ENCODE measurements at places on chromosomes 6 and 20.

DNA sequence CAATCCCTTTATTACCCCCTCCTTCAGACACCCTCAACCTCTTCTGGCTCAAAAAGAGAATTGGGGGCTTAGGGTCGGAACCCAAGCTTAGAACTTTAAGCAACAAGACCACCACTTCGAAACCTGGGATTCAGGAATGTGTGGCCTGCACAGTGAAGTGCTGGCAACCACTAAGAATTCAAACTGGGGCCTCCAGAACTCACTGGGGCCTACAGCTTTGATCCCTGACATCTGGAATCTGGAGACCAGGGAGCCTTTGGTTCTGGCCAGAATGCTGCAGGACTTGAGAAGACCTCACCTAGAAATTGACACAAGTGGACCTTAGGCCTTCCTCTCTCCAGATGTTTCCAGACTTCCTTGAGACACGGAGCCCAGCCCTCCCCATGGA lies 2.2 kb downstream of the TNF start:
- no peak for DNase-seq

GRCh38 chr6:46501136-46502089 lies 10.2 kb upstream of the RCAN2 start:
- no peak for DNase-seq

GRCh38 chr20:42007251-42007650 lies 389.1 kb upstream of the CHD6 start:
- no peak for DNase-seq

GRCh38 chr20:44969300-44969894 lies 3.1 kb downstream of the STK4 start:
- DNase-seq = no peak

DNA sequence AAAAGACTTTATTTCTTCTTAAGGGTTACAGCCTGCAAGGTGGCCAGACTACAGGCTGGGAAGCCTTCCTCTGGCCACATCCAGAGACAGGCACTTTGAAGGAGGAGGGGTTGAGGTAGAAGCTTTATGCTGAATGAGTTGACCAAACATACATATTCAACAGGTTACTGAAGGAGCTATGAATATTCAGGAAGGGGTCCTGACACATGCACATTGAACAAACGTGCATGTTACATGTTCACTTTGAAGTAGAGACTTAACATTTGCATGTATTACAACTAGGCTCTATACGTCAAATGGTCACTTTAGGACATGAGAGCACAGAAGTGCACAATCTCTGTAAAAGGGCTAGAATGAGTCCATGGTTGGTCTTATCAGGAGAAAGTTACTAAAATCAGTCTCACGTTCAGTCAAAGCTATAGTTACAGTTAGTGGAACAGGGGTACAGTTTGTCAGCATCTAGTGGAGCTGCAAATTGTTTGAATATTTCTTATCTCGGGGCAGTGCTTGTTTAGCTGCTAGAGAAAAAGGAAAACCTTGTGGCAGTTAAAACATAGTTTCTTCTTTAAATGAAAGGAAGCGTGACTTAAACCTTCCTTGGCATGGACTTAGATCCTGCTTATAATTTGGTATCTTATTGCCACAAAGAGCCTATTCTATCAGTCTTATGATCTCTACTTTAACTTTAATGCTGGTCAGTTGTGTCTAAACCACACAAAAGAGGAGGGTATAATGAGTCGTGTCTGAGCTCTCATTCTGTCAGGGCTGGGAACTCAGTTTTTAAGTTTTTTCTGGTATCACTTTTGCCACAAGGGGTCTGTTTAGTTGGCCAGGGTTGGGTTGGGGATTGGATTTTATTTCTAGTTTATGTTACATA lies 4.6 kb upstream of the ZSCAN9 start:
- DNase-seq = no peak

GRCh38 chr20:8301655-8302054 lies 169.6 kb downstream of the PLCB1 start:
- DNase-seq = no peak

- DNase-seq = no peak
Observed at GRCh38 chr6:157670466-157671186, 152.4 kb upstream of the SNX9 start.

DNA sequence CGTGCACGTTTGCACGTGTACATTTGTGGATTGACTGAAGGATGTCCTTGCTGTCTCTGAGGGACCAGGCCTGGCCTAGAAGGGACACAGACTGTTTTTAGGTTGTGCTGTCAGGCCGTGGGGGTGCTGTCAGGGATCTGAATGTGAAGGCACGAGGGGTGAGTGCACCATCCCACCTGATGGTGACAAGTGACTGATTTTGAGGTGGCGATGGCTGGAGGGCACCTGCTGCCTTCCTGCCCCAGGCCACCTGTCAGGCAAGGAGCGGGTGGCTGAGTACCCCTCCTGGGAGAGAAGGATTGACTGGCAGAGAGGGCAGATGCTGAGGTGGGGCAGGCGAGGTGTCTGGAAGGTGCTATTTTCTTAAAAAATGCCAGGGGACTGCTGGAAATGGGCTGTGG lies 1.2 kb downstream of the RAB44 start:
- DNase-seq = no peak

- DNase-seq = no peak
Observed at GRCh38 chr6:134447883-134448387, 130.0 kb upstream of the SGK1 start.

- no peak for DNase-seq
Observed at GRCh38 chr6:126842769-126843168, 275.7 kb upstream of the RSPO3 start.

- no peak for DNase-seq
Observed at GRCh38 chr6:151160929-151161757, 78.6 kb upstream of the AKAP12 start.

DNA sequence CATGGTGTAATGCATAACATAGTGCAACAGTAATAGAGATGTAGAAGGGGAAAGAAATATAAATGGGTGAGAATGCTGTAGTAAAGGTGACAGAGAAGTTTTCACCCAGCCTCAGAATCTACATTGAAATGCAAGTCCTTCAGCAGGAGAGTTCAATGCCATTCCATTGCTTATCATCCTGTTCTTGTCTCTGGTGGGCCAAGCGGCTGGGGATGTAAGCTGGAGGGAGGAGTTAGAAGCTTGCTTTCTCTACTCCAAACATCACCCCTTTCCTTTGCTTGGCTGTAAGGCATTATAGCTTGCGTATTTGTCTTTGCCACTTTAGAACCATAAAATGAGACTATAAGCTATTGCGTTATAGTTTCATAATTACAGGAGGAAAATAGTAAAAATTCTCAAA lies 2.2 kb upstream of the FUT9 start:
- no peak for DNase-seq

GRCh38 chr6:140697585-140697984 lies 1323.1 kb upstream of the CITED2 start:
- DNase-seq = no peak

GRCh38 chr20:44131704-44132103 lies 55.3 kb downstream of the JPH2 start:
- DNase-seq = no peak

DNA sequence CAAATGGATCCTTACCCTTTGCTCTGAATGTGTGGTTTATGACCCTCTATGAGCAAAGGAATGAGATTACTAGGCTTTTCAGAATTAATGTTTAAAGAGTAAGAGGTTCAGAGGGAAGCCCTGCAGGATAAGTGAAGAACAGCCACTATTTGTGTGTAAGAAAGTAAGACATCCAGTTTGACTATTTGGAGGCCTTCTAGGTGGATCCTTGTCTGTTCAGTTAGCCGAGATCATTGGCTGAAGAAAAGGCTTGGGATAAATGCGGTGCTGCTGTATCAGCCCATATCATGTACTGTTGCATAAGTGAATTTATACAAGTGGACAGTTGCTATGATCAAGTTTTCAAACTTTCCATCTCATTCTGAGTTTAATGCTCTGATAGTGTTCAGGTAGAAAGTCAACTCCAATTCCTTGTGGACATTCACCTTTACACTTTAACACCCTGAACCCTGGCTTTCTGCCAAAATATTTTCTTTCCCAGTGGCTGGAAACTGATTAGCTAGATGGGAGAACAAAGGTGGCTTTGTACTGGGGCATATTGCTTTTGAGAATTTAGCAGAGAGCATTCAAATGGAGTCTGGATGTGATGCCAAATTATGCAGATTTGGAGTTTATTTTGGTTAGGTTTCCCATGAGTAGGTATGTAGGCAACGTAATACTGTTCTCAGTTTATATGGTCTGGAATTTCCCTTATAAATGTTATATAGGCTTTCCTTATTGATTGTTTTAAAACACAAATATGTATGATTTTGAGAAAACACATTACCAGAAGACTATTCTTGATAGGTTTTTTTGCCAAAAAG lies 15.0 kb downstream of the PARD6B start:
- DNase-seq = no peak

GRCh38 chr6:151320140-151320539 lies 71.2 kb downstream of the ZBTB2 start:
- DNase-seq = no peak

GRCh38 chr6:121934451-121934850 lies 465.0 kb upstream of the HSF2 start:
- DNase-seq = no peak

GRCh38 chr6:54920628-54921027 lies 74.1 kb downstream of the FAM83B start:
- DNase-seq = no peak

DNA sequence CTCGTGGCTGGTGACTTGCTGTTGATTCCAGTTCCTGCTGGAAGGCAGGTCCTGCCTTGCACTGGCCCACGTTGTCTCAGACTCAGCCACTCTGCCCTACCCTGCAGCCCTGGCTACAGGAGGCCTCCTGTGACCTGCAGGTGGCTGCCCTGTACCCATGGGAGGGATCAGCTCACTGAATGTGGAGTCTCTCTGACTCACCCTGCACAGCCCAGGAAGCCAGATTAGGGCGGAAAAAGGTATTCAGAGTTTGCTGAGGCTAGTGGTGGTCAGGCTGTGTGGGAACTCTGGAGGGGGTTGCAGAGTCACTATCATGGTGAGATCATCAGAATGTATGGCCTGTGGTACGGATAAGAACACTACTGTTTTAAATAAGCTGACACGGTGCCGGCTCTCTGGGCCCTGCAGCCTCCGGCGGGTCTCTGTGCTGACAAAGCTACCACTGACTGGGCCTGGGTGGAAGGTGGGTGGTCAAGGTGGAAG lies 24.7 kb upstream of the PYGB start:
- no peak for DNase-seq

- no peak for DNase-seq
Observed at GRCh38 chr20:12044969-12045368, 127.3 kb downstream of the BTBD3 start.

GRCh38 chr6:69155467-69155866 lies 520.4 kb downstream of the ADGRB3 start:
- DNase-seq = no peak

DNA sequence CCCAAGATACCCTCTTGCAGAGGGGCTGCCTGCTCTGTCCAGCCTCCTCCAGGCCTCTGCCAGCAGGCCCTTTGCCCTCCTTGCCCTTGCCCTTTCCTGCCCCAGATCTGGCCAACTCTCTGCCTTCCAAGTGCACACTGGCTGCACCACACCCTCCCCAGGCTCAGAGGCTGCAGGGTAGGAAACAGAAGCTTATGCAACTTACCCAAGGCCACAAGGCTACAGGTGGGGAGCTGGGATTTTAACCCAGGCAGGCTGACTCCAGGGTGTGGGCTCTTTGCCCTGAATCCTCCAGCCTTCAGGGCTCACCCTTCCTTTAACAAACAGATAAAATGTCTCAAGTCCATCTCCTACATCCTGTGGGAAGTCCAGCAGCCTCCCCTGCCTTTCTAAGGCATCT lies 14.5 kb upstream of the TRAF3IP2 start:
- no peak for DNase-seq

DNA sequence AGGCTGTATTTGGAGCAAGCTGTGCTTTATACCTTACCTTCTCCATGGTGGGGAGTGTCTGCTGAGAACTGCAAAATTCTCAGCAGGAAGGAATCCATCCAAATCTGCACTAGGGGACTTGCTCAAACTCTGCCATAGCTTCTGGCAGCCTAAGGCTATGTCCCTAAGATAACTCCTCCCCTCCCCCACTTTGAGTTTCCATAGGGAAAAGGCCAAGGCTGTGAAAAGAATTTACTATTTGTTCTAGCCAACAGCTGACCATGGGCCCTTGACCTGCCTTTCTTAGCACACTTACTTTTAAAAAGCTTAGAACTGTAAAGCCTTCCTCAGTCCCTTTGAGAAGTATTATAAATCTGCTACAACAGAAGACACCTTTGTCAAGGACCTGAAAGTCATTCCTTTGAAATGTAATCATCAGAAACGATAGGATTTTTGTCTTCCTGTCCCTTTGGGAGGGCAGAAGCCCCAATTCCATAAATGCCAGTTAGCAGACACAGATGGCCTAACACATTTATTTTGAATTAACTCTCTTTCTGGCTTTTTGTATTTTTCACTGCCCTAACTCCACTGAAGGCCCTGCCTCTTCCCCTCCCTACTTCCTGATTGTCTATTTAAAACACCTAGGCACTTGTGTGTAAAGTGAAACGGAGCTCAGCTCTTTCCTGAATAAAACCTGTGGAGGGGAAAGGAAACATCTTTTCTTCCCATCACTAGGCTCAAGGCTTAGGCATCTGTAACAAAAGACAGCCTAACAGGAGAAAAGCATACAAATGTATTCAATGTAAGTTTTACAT lies 157.1 kb downstream of the AKAP7 start:
- no peak for DNase-seq

DNA sequence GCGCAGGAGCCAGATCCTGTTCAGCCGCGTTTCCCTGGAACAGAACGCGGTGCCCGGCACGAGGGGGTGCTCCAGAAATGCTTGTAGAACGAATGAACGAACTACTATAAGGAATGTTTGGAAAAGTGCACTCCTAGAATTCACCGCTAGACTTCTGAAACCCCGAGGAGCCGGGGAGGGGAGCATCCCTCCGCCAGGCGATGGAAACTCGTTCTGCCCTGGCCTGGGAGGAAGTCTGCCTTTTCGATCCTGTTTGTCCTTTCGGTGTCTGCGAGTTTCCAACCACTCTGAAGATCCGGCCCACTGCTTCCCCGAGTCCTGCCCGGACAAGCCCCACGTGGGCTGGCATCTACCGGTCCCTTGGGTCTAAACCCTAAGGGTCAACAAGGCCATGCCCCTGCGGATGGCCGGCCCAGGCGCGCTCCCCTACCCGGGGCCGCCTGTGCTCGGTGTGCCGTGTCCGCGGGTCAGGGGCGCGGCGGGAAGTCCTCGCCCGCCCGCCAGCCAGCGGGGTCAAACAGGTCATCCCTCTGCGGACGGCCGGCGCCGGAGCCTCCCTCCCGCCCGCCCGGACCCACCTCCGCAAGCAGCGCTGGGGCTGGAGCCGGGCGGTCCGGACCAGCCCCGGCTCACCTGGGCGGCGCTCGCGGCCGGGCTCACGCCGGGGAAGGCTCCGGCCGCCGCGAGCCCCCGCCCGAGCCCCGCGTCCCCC lies 526 bp downstream of the SULF2 start:
- DNase-seq = no peak

DNA sequence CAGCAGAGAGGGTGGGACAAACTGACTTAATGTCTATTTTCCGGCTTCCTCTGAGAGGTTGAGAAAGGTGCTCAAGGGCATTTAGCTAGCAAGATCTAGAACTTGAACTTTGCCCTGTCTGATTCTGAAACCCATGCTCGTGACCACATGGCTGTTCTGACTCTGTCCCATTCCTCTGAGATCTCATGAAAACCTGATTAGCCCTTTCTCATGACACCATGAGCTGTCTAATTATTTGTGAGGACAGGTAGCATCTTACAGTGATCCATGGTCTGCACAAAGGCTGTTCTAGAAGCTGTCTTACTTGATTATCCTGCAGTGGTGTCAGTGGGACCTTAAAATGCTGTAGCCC lies 89.6 kb upstream of the TOX2 start:
- no peak for DNase-seq

- no peak for DNase-seq
Observed at GRCh38 chr20:35355372-35355771, 56.4 kb downstream of the UQCC1 start.

Measured in GOT3 (cell line).